Activated CD8-positive, alpha-beta memory T cell treated with anti-CD3 and anti-CD28 coated beads for 1 hour (primary cell): ENCODE measurements at places on chromosomes 4 and X.

DNA sequence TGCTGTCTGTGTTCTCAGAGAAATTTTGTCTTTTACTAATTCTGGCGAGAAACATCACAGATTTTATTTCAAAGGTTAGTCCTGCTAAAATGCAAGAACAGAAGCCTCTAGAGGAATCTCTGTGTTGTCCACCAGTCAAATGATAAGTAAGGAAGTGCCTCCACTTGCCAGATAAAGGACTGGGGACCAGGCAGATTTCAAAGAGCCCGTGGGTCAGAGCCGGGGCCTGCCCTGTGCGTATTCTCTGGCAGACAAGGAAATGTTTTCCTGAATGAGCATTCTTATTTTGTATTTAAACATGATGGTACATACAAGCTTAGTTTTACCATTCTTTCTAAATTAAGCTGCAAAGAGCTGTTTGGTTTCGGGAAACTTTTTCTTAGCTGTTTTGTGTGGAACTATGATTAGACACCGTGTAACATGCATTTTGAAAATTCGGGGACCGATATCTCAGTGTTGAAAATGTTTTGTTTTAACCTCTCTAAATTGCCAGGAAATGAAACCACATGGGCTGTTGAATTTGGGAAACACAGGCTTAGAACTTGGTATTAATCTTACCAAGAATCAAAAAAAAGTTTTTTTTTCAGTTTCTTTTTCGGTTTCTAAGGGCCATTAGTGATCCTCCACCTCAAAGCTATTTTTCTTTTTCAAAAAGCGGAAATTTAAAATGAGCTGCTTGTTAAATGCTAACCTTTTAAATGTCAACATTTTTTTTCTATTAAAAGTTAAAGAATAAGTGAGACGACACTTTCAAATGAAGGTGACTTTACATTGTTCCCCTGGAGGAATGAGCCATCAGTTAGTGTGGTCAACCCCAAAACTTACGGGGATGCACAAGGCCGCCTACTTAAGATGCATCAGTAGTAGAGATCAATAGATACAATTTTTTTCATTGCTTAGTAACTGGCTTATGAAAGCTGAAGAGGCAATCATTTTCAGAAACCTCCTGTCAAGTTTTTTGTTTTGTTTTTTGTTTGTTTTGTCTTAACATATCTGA lies 89.6 kb upstream of the MTM1 start:
- no peak for DNase-seq

GRCh38 chr4:169315530-169316343 lies 45.0 kb upstream of the SH3RF1 start:
- no peak for DNase-seq

DNA sequence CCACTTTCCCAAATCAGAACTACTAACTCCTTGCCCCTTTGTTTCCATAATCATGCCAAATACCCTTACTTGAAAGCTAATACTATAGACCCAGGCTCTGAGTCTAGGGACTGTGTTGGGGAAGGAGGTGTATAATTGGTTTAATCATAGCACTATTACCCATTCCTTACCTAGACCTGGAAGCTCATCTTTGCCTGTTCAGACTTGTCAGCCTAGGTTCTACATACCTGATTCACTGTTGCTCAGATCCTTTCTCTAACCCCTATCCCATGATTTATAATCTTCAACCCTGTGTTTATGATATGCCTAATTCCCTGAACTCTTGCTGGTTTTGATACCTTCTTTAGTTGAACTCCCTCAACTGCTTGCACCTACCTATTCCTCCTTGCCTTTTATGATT lies 123.1 kb upstream of the GRIA3 start:
- DNase-seq, result no peak

DNA sequence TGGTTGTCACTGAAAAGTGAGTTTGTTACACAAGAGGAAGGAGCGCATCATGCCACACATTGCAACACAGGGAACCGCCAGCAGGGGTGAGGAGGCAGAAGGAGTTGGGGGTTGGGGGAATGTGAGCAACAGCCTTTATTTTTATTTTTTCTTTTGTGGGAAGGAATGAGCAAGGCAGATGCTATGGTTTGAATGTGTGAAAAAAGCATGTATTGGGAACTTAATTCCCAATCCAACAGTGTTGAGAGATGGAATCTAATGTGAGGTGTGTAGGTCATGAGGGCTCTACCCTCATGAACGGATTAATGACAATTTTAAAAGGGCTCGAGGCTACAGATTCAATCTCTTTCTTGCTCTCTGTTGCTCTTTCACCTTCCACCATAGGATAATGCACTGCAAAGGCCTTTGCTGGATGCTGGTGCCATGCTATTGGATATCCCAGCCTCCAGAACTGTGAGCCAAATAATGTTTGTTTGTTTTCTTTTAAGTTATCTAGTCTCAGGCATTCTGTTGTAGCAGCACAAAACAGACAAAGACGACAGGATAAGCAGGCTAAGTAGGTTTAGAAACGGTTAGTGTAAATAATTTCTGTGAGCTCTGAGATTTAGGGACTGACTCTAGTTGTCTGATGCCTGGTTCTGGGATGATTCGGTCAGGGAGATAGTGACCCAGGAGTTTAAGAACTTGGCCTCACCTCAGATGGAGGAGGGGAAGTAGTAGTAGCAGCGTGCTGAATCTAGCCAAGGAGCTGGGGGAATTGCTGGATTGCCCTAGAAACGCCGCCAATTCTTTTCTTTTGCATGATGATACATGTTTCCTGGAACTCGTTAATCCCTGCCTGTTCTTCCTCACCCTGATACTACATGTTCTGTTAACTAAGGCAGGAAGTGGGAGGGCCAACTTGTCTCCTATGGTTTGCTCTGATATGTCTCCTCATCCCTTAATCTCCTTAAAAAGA lies 156.6 kb upstream of the CTSO start:
- DNase-seq, result no peak

- DNase-seq, result no peak
These were observed 27.5 kb downstream of the HEPH start for GRCh38 chrX:66191563-66191962.

GRCh38 chrX:129649268-129650182 lies 5.2 kb downstream of the APLN start:
- no peak for DNase-seq

GRCh38 chr4:163482190-163482589 lies 8.6 kb upstream of the TKTL2 start:
- no peak for DNase-seq

DNA sequence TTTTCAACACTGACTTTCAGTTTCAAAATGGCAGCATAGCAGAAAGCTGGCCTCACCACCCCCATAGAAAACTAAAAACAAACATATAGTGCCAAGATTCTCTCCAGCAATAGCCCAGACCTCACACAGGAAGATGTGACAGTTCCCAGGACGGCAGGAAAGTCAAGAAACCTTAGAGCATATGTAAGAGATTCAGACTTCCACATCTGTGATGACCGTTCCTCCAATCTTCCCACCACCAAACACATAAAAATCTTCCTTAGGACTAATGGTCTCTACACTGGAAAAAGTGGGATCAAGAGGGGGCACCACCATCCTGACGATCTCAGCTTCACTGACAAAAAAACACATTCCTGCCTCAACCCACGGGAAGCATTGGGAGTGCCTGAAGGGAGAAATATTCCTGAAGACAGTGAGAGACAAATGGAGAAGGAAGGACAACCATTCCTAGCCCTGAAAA lies 134.1 kb upstream of the CPXCR1 start:
- no peak for DNase-seq

- DNase-seq, result no peak
These were observed 11.3 kb upstream of the PLAC1 start for GRCh38 chrX:134669378-134670098.

DNA sequence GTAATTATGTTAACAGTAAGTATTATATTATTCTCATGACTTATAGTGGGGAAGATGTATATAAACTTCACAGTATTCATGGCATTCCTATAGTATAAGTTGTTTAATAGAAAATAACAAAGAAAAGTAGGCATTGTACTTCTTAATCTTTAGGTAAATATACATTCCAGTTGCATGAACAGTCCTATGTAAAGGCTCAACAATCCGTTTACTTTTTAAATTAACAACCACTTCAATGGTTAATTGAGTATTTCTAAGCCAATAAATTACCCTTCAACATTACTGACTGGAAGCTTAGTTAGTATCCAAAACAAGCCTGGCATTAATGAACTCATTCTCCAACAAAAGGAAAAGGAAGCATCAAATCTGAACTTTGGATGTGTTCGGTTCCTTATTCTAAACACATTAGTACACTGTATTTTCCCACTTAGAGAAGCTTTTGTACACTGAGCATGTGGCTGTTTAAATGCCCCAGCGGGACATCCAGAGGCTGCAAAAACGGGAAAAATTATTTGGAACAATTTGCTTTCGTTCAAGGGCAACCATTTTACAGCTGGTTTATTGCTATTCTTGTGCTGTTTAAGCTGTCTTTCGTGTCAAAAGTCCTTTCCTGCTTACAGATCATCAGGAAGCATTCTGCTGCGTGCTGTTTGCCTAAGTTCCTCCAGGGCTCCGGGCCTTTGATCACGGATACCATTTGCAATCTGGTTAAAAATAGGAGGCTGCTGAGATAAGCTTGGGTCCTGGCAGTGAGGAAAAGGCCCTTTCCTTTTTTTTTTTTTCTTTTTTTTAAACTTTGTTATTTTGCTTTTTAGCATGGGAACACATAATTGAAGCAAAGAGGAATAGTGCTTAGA lies 460.3 kb downstream of the SPRY1 start:
- DNase-seq, result no peak

GRCh38 chr4:159425737-159426305 lies 322.9 kb downstream of the RAPGEF2 start:
- no peak for DNase-seq

- no peak for DNase-seq
These were observed 190.4 kb downstream of the AR start for GRCh38 chrX:67734111-67734753.

DNA sequence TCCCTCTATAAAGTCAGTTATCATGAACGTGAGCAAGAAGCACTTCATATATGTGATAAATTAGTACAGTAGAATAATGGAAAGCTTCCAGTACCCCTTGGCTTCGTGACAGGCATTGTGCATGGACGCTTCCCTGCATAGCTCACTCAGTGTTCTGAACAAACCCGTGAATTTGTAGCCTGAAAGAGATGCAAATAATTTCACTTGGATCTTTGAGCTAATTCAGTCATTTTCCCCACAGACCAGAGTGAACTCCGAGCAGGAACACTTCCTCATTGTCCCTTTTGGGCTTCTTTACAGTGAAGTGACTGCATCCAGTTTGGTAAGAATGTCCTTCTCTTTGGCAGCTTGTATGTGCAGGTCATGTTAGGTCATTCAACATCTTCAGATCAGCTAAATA lies 50.1 kb downstream of the ADD1 start:
- DNase-seq, result no peak

- DNase-seq, result no peak
These were observed 19.7 kb downstream of the FBXW7 start for GRCh38 chr4:152516156-152516555.

DNA sequence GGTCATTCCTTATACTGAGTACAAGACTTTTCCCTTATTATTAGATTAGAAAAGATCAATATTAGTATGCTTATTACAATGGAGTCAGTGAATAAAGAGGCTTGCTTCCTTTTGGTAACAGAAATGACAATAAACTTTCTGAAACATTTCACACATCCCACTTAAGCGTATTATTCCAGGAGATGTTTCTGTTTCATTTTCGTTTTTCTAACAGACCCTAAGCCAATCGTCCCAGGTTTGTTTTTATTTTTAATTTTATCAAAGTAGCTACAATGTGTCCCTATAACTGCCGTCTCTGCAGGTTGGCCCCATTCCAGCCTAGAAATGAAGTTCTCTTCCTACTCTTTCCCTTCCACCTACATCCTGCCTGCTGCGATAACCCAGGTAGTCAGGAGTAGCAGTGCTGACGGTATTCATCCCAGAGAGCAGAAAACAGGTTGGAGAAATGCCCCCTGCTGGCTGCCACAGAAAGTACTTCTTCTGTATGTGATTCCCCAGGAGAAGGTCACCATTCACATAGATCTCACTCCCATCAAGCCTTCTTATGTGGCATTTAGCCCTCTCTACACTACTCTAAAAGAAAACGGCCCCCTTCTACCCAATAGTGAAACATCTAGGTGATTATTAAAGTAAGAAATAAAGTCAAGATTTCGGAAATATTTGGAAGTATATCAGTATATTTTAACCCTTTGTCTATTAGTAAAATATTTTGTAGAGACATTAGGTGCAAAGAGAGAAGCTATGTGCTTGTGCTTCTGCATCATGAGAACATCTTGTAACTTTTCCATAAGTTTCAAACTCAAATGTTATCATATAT lies 40.4 kb downstream of the ENPEP start:
- peak; percentile 43 for DNase-seq

DNA sequence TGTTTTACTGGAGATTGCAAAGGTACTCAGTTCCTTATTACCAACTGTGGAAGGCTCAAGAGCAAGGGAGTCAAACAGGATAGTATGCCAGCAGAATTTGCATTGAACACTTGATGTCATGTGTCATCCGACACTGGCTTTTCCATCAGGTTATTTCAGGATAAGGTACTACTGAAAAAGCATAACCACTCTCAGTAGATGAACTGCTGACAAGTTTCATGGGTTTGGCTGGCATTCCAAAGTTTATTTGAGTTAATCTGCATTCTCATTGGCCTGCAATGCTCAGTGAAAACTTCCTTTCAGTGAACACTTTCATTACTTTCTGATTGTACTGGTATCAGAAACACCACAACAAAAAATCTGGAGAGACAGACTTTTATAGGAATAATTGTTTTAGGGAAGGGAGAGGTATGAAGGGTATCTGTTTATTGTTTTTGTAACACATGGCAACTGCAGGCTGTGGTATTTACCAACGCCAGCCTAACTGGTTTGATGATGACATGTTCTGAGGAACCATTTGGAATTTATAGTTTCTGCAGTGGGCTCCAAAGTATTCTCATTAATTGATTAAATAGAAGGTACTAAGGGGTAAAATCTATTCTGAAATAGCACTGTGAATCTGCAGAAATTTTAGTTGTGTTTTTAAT lies 345.7 kb upstream of the NR3C2 start:
- no peak for DNase-seq

GRCh38 chrX:109501176-109501575 lies 19.3 kb upstream of the GUCY2F start:
- no peak for DNase-seq

- no peak for DNase-seq
These were observed 161.7 kb downstream of the EMCN start for GRCh38 chr4:100356172-100356571.

GRCh38 chr4:180057299-180057721 lies 2185.9 kb upstream of the TENM3 start:
- no peak for DNase-seq

DNA sequence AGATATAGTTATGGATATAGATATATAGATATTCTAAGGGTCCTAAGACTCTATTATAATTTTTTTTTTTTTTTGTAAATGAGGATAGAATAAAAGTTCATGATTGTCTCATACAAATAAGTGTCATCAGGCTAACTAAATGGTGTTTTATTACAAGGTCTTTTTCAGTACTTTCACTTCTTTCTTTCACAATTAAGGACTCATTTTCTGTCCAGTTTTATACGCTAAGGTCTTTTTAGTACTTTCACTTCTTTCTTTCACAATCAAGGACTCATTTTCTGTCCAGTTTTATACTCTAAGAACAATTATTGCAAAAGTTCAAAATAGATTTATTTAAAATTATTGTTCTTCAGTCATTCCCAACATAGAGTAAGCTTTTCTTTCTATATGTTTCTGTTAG lies 32.7 kb downstream of the RUFY3 start:
- DNase-seq, result no peak
